ENCODE measurements at places on chromosomes 4 and X. TPM values are rescaled to one million over a fixed set of nuclear protein-coding genes. Genes with fewer than 3 reads are reported as not detected.

The ANK2 gene
- total RNA-seq, result 64.6 TPM

The HPGD gene
- total RNA-seq, result 134 TPM

The MND1 gene
- not detected for total RNA-seq

DNA sequence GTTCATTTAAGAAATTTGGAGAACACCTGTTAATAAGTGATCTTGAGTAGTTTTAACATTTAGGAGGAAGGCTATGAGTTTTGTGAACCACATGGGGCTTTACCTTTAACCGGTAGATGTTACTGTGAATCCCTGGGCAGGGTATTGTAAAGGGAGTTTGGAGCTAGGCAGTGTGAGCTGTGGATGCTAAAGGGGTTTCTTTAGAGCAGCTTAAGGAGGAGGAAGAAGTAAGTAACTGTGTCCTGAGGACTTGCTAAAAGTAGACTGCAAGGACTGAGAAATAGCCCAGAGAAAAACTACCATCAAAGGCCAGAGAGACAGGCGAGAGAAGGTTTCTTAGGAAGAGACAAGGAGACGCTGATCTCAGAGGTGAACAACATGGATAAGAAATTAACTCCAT lies 5.6 kb downstream of the RHOH start:
- peak; percentile 11 for DNase-seq

DNA sequence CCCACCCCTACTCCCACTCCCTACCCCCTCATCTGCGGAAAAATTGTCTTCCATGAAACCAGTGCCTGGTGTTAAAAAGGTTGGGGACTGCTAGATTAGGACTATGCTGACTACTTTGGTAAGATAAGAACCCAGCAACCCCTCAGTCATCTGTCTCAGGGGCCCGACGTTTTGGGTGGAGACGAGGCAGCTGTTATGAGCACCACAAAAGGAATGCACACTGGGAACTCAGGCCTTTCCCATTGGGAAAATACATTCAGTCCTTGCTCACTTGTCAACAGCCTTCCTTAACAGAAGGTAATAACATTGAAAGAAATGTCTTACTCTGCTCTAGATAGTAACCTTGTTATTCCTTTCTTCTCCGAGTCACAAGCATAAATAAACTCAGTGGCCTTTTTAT lies 310.8 kb downstream of the AFF2 start:
- no peak for DNase-seq

GRCh38 chrX:149374751-149375150 lies 130.4 kb downstream of the IDS start:
- DNase-seq, result no peak

DNA sequence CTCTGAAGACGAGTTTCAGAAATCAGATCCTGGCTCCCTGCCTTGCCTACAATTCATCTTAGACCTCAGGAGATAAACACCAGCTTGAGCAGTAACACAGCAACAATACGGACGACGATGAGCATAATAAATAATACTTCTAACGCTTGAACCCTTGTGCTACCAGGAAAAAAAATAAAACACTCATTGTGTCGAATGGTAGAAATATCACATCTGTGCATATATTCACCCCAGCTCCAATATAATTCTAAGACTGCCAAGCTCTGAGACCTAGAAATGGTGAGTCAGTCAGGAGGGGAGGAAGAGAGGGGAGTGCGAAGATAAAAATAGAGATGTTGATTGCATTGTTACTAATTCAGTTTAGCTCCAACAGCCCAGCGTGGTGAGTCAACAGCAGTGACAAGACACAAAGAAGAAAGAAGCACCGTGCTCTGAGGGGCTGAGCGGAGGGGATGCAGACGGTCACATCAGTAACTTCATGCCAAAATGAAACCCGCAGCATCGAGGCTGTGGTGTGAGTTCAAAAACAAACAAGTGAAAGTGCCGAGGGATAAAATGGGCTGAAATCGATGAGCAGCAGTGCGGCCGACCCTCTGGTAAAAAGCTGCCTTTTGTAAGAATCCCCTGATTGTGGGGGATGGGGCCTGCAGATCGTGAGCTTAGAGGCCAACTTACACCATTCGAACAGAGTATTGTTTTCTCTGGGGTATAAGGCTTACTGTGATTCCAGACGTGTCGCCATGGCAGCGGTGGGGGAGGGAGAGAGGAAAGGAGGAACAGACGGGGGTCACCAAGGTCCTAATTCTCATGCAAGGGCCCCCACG lies 150.4 kb downstream of the MGST2 start:
- DNase-seq, result no peak

GRCh38 chr4:169664615-169665014 lies 44.2 kb downstream of the CLCN3 start:
- no peak for DNase-seq

DNA sequence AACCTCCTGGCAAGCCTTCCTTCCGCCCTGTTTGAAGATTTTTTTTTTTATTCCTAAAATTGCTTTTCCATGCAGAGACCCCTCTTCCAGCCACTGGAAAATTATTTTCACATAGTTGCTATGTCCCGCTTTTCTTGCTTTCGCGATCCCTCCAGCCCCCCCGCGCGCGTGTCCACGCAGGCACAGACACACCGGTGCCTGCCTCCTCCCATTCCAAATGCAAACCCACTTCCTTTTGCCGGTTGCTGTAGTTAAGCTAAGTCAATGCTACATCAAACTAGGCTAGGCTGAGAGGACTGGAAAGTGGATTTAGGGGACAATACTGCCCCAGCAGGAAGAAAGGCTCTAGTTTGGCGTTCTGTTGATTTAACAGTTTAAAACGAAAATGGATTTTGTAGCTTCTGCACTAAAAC lies 111.0 kb downstream of the DHX15 start:
- DNase-seq, result no peak

GRCh38 chr4:79466621-79467020 lies 58.6 kb upstream of the GK2 start:
- DNase-seq, result no peak

GRCh38 chr4:16717266-16717970 lies 181.0 kb downstream of the LDB2 start:
- no peak for DNase-seq

- no peak for DNase-seq
Measured at GRCh38 chr4:7898385-7898784, 41.3 kb downstream of the AFAP1 start.

Measured in vagina (tissue), 2 donors.